Stimulated activated memory B cell treated with anti-CD40 and anti-IgM and Interleukin-4, amounts not matched to agents 10 μg/mL and 1 μg/mL and 100 μg/mL, for 72 hours (primary cell): ENCODE measurements at places on chromosomes 5 and 9.

DNA sequence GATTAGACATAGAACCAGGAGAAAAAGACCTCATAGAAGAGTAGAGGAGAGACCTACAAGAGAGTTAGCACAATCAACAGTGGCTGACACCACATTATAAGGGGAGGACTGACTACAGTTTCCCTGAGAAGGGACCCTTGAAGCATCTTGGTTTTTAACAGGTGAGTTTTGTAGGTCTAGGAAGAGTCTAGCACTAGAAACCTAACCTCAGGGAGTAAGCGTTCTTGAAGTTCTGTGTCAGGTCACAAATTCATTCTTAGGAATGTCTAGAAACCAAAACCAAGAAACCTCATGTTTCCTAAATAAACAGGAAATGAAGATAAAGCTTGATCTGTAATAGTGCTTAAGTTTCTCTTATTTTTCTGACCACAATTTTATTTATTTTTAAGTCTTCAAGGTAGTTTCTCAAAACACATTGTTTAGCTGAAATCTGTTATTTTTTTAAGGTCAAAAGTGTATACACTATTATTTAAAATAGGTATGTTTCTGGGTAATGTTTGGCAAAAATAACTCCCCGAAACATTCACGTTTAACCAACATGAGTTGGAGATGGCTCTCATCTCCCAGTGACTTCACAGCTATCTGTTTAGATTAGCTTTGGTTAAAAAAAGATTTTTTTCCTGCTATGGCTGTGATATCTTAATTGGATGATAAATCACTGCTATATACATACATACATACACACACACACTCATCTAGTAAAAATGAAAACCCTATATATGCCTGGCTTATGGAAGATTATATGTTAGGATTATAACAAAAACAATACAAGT, 37.1 kb downstream of the MAP3K1 start:
- no peak for ATAC-seq

- ATAC-seq = peak; percentile 35
Measured at GRCh38 chr5:134524272-134524825, 1.1 kb upstream of the JADE2 start.

GRCh38 chr5:143481697-143482531, 78.4 kb upstream of the NR3C1 start:
- ATAC-seq = no peak

- ATAC-seq = no peak
Measured at GRCh38 chr5:89968958-89969381, 440.6 kb downstream of the CETN3 start.

GRCh38 chr9:2359891-2360471, 261.6 kb upstream of the VLDLR start:
- ATAC-seq = no peak
